ENCODE measurements at places on chromosomes 12 and 14.

- no peak for DNase-seq
Observed at GRCh38 chr14:24314377-24315193, 3.3 kb downstream of the LTB4R start.

DNA sequence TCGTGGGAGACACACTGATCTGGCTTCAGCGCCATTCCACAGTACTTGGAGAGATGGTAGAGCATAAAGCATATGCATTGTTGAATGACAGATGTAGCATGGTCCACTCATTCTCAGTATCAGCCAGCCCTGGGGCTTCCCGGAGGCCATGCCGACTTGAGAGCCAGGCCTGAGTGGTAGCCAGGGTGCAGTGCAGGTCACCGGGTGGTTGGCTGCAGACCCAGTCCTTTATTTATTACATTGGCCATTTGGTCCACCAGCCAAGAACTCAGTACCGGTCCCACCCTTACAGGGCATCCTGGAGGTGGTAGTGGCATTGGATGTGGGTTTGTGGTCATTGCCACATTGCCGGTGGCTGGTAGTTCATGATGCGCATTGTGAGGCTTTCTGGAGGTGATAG is 121.6 kb upstream of the RTL1 start:
- DNase-seq: no peak

DNA sequence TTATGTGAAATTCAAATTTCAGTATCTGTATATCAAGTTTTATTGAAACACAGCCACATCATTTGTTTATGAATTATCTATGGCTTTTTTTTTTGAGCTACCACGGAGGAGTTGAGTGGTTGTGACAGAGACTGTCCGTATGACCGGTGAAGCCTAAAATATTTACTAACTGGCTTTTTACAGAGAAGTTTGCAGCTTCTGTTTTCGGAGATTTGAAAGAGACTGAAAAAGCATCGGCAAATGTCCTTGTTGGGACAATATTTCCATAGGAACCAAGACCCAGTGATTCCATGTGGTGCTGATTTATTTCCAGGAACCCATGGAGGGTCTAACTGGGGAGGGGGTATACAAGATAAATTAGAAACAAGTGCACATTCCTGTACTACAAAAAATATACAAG is 56.2 kb downstream of the RGS6 start:
- DNase-seq: no peak

GRCh38 chr12:21718944-21719650 is 55.4 kb downstream of the KCNJ8 start:
- DNase-seq: no peak

DNA sequence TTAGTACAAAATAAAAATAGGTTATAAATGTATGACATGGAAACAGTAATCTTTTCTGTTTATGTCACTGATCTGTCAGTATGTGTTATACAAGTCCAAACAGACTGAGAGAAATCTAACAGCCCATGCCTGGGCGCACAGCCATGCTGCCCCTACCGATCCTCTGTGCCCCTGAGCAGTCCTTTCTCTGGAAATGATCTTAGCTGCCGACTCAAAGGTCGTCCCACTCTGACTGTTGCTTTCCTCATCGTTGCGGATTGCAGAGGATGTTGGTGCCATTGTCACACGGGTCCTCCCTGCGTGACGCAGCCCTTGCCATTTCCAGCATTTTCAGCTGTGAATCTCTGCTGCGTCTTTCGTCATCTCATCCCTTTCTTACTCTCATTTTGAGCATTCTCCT is 82.9 kb upstream of the DYNC1H1 start:
- DNase-seq: no peak

Data from HEK293T (cell line).